ENCODE measurements at places on chromosomes 13 and 19.
A peak's percentile ranks its signal among the peaks of the same experiment; 100 is the strongest.

- no peak for DNase-seq
These were observed 3.7 kb upstream of the NOP53 start for GRCh38 chr19:47741544-47742140.

DNA sequence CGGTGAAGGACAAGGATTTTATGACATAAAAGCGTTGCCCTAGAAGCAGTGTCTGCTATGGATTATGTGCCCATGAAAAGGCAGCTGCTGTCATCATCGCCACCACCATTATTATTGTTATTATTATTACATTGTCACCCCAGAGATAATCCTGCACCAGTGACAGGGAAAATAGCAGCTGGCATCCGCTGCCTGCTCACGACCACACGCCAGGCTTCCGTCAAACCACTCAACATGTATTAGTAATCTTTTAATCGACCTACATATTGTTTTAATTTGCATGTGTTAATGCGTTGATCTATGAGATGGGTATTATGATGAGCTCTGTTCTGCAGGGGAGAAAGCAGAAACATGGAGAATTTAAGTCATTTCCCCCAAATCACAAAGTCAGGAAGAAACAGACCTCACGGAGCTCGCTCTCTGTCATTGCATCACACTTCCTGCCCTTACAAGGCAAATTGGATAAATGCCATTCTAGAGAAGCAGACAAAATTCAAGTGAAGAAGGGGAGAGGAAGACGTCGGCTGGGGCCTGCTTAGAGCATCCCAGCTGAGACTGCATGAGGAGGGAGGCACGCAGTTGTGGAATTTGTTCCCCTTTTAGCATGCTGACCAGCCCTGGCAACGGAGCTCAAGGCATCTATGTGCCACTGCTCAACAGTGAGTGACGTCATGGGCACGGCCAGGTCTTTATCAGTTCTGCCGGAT is at the start of gene FFAR3:
Gene FFAR3 (plus strand): TSS at position 594 of the 707 bp plus-strand sequence. CDS start 431 bp downstream, outside the sequence.
- DNase-seq = no peak

DNA sequence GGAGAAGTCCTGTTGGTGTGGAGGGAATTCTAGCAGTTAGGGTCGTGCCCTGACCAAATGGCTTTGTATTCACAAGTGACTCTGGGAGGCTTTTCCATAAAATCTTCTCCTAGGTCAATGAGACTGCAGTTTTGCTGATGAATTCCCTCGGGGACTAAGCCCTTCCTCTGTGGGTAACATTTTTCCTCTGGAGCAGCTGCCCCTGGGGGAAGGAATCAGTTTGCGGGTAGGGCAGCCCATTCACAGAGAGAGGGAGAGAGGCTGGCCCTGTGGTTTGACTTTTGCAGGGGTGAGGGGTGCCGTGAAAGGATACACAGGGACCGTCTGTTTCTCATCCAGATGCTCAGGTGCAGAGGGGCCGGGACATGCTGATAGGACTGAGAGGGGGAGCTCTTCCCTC is 67.3 kb downstream of the ERICH6B start:
- DNase-seq = no peak

DNA sequence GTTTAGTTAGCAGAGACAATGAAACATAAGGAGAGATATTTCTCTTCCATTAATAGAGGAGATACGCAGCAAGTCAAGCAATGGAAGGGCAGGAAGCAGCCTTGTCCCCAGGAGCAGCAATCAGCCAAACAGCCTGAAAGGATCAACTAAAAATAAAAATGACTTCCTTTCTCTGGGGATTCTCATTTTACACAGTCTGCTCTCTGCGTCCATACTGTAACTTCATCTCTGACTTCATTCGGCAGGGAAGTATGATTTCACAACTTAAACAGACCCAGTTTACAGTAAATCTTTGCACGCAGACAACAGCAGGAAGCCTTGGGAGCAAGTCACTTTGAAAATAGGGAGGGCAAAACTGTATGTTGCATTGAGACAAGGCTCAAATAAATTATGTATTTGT is 826.7 kb downstream of the DIAPH3 start:
- no peak for DNase-seq

DNA sequence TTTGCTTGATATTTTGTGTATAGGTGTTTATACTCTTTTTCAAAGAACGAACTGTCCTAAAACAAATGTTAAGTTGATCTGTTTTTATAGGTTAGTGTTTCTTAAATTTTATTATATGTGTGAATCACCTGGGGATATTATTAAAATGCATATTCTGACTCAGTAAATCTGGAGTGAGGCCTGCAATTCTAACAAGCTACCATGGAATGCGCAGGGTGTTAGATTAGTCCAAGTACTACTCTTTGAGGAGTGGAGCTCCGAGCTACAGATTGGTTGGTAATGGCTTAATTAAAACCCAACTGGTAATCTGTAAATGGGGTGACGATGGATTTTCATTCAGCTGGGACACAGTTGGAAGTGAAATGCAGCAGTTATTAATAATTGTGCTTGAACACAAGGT is 214.1 kb upstream of the UFM1 start:
- no peak for DNase-seq

GRCh38 chr13:41032691-41033376 is 13.7 kb upstream of the ELF1 start:
- DNase-seq = no peak

DNA sequence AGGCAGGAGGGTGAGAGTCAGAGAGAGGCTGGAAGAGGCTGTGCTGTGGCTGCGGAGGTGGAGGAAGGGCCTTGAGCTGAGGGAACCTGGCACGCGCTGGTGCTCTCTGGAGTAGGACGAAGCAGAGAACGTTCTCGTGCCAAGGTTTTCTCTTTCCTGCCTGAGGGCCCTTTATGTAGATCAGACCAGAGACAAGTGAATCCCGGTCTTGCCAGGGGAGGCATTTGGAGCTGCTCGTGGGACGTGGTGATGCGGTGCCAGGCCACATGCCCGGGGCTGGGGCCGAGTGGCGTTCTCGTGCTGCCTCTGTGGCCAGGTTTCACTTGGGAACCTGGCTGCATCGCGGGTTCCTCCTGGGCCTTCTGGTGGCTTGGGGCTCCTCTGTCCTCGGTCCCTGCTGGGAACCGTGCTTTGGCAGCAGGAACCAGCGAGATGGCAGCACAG is 54.2 kb downstream of the KDM4B start:
- DNase-seq = no peak

DNA sequence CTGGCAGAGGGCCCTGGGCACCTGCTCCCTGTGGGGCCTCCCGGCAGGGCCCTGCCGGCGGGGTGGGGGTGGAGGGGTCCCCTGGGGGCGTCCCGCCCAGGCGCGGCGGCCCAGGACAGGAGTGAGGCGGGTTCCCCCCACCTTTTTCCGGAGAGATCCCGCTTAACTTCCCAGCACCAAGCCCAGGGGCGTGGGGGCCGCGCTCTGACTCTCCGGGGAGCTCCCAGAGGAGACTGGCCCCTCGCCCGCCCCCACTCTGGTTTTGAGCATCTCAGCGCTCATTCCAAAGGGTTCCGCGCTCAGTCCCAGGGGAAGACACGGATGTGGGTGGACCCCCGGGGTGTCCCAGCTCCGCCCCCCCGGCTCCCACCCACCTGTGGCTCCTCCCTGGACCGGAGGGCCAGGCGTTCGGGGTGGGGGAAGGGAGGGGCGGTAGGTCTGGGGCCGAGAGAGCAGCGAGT is 476 bp downstream of the C2CD4C start:
- DNase-seq = peak; percentile 44
